ENCODE measurements at places on chromosomes 3 and 15. TPM values are rescaled to one million over a fixed set of nuclear protein-coding genes. Genes with fewer than 3 reads are reported as not detected.
A peak's percentile ranks its signal among the peaks of the same experiment; 100 is the strongest.

- DNase-seq, result no peak
These were observed 75.0 kb upstream of the CGNL1 start for GRCh38 chr15:57301307-57301706.

DNA sequence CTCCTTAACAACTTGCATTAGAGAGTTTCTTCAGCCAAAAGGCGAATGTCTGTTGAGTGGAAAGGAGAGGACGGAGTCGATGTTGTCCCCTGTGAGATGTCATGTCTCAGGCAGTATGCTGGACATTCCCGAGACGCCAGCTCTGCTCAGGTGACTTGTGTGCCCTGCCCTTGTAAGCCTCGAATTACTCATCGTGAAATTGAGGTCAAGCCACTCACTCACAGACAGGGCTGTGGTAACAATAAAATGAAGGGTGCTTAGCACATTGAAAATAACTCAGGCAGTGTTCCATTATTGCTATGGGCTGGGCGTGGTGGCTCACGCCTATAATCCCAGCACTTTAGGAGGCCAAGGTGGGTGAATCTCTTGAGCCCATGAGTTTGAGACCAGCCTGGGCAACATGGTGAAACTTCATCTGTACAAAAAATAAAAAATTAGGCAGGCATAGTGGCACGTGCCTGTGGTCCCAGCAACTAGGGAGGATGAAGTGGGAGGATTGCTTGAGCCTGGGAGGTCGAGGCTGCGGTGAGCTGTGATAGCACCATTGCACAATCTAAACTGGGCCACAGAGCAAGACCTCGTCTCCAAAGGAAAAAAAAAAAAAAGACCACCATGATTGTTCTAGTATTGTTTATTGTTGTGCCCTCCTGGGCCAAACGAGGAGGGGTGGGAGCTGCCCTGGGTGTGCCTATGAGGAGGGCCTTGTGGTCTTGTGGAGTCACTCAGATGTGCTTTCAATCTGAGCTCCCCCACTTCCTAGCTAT, 214.4 kb downstream of the THSD4 start:
- peak; percentile 48 for DNase-seq

Gene USP50
- not detected for total RNA-seq

Gene PRTG
- total RNA-seq, result 2.1 TPM

- DNase-seq, result peak; percentile 66
These were observed 25.0 kb downstream of the LSM3 start for GRCh38 chr3:14203521-14204079.

DNA sequence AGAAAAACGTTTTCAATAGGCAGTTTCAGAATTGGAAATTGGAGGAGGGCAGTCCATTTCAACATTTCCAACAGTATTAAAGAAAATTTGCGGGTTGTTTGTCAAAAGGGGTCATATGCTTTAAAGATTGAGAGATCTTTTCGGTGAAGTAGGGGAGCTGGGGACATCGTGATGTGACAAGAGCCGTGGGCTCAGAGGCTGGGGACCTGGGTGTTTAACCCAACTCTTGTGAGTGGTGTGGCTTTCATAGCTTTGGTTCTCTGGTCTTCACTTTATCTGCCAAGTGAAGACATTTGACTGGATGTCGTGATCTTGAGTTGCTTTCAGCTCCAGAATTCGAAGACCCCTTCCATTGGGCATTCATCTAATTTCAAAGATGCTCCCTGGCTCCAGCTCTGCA, 133.2 kb downstream of the PGPEP1L start:
- DNase-seq, result no peak

DNA sequence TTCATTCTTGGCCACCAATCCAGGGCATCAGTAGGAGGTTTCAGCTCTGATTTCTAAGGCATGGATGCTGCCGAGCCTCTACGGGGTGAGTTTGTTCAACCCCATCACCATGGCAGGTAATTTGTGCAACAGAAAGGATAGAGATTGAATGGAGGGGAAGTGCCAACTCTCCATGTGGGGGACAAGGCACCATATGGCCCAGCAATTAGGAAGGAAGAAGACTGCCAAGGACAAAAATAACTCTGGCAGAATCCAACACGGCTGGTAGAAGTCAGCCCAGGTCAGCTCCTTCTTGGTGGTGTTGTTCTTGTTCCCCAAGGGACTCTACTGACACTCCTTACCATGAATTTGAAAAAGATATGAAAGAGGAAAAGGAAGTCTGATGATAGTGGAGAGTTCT, 503.9 kb downstream of the MAGI1 start:
- no peak for DNase-seq

Gene FSIP1
- 1.3 TPM for total RNA-seq

DNA sequence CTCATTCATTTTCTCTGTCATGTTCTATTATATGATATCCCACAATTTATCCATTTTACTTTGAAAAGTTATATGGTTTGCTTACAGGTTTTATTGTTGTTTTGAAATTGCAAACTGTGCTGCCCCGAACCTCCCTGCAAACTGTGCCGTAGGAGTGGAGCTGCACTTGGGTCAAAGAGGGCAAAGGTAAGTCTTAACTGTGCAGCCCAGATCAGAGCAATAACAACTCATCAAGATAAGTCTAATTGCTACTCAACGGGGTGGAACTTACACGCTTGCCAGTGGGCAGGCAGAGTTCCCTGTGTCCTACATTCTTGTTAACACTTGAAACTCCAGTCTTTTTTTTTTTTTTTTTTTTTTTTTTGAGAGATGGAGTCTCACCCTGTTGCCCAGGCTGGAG, 33.2 kb downstream of the ZDHHC19 start:
- no peak for DNase-seq
